ENCODE measurements at places on chromosomes 6 and 20. TPM values are rescaled to one million over a fixed set of nuclear protein-coding genes. Genes with fewer than 3 reads are reported as not detected.

DHX35 gene
- total RNA-seq: 7.1 TPM

UBD gene
- total RNA-seq: 0.53 TPM

TMEM217 gene
- total RNA-seq: 0.60 TPM

GLYATL3 gene
- not detected for total RNA-seq

All from A549 treated with dexamethasone at 1 μM for 4 hours (cell line).